ENCODE measurements at places on chromosomes 16 and 17. TPM values are rescaled to one million over a fixed set of nuclear protein-coding genes. Genes with fewer than 3 reads are reported as not detected.

Gene SLC5A10
- polyA plus RNA-seq = not detected

Gene SCPEP1
- 66.4 TPM for polyA plus RNA-seq

Gene ITGB3
- polyA plus RNA-seq = 30.9 TPM

Gene ALDH3A2
- polyA plus RNA-seq = 11.0 TPM

Gene C17orf50
- not detected for polyA plus RNA-seq

Gene BCO1
- polyA plus RNA-seq = not detected

Gene USP6
- not detected for polyA plus RNA-seq

Gene MEAK7
- 22.8 TPM for polyA plus RNA-seq

Gene VPS25
- 94.0 TPM for polyA plus RNA-seq

Gene ZFP3
- 2.3 TPM for polyA plus RNA-seq

Gene NAA60
- 28.8 TPM for polyA plus RNA-seq

Gene KRTAP4-4
- not detected for polyA plus RNA-seq

All from AG04450 (cell line).